ENCODE measurements at places on chromosomes 1 and 21.

- H3K4me3 ChIP-seq: no peak overlapping the region
- no peaks in the 10 kb centered on the region for H3K27me3 ChIP-seq
- H3K36me3 ChIP-seq: no peaks in the 10 kb centered on the region
- DNase-seq: no peak
These were observed 24.0 kb downstream of the ADGRL2 start for GRCh38 chr1:81824759-81825158.

- H3K27ac ChIP-seq: peak overlapping the region; percentile 90
- peaks cover 6% of the 10 kb centered on the region for H3K36me3 ChIP-seq
- H3K4me1 ChIP-seq: peaks cover 1% of the 10 kb centered on the region
- no peaks in the 10 kb centered on the region for H3K27me3 ChIP-seq
- peak overlapping the region; percentile 66 for H3K4me3 ChIP-seq
These were observed 710 bp downstream of the GLRX2 start for GRCh38 chr1:193104502-193104906.

- no peak overlapping the region for H3K27ac ChIP-seq
- H3K36me3 ChIP-seq: peaks cover 10% of the 10 kb centered on the region
- peaks cover 47% of the 10 kb centered on the region for H3K4me1 ChIP-seq
- no peak overlapping the region for H3K4me3 ChIP-seq
These were observed 45.1 kb downstream of the ARHGEF16 start for GRCh38 chr1:3499611-3500010.

GRCh38 chr1:44786138-44786840 is 1.7 kb downstream of the BEST4 start:
- peak overlapping the region; percentile 69 for H3K4me3 ChIP-seq
- H3K4me1 ChIP-seq: peaks cover 32% of the 10 kb centered on the region
- H3K27ac ChIP-seq: peak overlapping the region; percentile 7
- no peaks in the 10 kb centered on the region for H3K27me3 ChIP-seq
- DNase-seq: peak; percentile 76
- peaks cover 1% of the 10 kb centered on the region for H3K36me3 ChIP-seq

DNA sequence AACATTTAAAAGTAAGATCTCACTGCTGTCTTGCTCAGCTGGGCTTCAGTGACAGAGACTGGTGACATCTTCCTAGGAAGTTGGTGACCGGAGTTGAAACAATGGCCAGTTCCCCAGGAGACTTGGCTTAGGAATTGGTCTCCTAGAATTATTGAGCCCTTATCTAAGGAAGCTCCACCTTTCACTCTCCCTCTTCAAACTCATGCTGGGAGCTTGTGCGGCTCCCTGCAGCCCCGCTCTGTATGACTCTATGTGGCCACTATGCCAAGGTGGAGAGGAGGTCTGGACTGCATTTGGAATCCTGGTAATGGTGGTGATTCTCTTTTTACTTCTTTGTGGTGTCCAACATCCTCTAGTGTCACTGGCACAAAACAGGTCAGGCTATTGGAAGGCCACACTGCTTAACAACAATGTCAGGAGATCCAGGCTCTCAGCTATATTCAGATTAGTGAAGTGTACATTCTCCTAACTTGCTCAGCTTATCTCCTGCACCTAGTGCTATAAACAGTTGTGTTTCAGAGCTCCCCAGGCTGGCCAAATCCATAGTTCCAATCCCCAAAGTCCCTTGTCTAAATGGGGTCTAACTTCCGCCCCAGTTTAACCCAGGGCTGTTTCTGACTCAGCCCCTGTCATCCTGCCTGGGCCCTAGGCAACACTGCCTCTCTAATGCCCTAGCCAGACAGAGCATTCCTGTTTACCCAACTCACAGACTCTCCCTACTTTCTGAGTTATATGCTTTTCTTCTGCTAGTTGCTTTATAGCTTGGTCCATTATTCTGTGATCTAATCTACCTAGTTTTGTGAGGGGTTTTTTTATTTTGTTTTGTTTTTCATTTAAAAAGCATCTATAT is 18.3 kb downstream of the ATP2B4 start:
- DNase-seq: peak; percentile 82
- H3K36me3 ChIP-seq: no peaks in the 10 kb centered on the region
- peak overlapping the region; percentile 63 for H3K27ac ChIP-seq
- H3K4me1 ChIP-seq: peaks cover 8% of the 10 kb centered on the region

DNA sequence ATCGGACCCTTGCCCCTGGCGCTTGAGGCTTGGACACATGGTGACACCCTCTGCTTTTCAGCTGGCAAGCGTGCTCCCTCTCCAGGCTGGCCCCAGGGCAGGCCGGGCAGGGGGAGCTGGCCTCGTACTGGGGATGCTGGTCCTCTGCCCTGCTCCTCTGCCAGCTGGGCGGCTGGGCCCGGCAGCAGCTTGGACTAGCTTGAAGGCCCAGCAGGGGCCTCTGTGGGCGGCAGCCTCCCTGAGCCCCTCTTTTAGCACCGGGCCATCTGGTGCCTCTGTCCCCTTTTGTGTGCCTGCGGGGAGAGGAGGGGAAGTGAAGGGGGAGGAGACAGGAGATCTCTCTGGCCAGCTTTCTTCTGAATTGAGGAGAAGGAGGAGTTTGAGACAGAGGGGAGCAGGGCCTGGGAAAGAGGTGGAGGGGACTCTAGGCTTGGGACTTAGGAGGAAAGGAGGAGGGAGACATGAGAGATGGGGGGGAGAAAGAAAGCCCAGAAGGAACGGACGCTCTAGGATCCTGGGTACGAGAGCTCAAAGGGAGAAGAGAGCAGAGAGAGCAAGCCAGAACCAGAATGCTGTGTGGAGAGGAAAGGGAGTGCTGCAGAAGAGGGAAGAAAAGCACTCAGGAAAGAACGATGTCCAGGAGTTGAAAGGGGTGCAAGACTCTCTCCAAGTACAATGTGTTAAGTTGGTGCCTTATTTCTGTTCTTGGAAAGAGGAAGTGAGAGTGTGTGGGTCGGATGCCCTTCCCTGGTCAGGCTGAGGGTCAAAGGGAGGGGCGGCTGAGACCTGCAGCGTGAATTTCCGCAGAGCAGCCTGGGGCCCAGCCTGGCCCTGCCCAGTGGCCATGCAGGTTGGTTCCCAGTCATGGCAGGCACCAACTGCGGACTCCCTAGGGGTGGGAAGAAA is 40.3 kb downstream of the IER5 start:
- no peak overlapping the region for H3K4me3 ChIP-seq
- no peaks in the 10 kb centered on the region for H3K36me3 ChIP-seq
- no peaks in the 10 kb centered on the region for H3K27me3 ChIP-seq
- peak; percentile 29 for DNase-seq
- H3K27ac ChIP-seq: peak overlapping the region; percentile 7
- H3K4me1 ChIP-seq: peaks cover 34% of the 10 kb centered on the region

- peaks cover 26% of the 10 kb centered on the region for H3K4me1 ChIP-seq
- H3K27ac ChIP-seq: no peak overlapping the region
- DNase-seq: peak; percentile 46
- peak overlapping the region; percentile 84 for H3K4me3 ChIP-seq
- H3K27me3 ChIP-seq: peaks cover 13% of the 10 kb centered on the region
- H3K36me3 ChIP-seq: no peaks in the 10 kb centered on the region
These were observed 27.7 kb downstream of the TRIM11 start for GRCh38 chr1:228378873-228379460.

DNA sequence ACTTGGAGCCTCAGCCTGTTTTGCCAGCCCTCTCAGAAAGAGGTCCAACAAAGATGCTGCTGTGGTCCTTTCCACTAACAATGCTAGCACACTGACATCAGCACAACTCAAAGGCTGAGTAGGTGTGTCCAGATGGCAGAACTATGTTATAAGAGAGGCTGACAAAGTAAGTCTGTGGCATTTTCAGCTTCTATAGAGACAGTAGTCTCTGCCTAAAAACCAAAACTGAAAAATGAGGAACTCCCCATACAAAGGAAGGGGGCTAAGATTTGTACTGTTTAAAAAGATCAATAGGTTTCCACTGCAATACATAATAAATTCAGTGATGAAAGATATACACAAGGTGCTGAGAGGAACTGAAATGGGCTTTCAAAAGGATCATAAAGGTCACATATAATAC is 12.3 kb downstream of the ERO1B start:
- H3K27me3 ChIP-seq: no peaks in the 10 kb centered on the region
- H3K36me3 ChIP-seq: peaks cover 6% of the 10 kb centered on the region
- no peak overlapping the region for H3K4me3 ChIP-seq
- H3K4me1 ChIP-seq: no peaks in the 10 kb centered on the region
- DNase-seq: no peak
- H3K27ac ChIP-seq: no peak overlapping the region

Data from mesenchymal stem cell (in vitro differentiated cells and primary cell).